ENCODE measurements at places on chromosomes 5 and 9.

DNA sequence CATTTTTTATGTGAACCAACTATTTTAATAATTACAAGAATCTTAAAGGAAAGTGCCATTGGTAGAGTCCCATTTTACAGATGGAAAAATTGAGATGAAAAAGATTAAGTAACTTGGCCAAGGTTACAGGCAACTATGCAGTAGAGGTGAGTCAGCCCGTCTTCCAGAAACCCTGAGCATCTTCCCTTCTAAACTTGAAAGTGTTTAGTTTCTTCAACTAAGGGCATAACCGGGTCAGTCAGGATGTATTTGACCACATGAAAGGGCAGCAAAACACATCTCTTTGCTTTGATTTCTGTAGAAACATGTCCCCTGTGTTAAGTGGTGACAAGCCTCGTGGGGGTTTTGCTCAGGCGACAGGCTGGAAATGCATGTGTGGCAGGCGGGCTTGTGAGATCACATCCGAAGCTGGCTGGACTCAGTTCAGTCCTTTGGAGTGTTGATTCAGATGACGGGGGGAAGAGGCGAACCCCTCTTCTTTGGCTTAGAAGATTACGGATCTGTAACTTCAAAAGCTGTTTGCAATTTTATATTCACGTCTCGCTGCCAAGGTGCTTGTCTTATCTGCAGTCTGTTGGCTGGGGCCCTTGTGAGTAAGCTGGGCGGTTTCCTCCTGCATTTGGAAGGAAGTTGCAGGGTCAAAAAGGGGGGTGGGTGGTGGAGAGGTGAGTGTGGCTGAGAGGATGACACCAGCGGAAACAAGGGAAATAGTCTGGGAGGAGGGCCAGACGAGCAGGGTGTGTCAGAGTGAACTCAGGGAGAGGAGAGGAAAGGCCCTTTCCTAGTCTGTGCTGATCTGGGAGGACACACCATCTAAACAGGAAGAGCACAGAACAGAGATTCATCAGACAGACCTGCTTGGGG, 78.9 kb upstream of the RPS23 start:
- peak; percentile 88 for DNase-seq

DNA sequence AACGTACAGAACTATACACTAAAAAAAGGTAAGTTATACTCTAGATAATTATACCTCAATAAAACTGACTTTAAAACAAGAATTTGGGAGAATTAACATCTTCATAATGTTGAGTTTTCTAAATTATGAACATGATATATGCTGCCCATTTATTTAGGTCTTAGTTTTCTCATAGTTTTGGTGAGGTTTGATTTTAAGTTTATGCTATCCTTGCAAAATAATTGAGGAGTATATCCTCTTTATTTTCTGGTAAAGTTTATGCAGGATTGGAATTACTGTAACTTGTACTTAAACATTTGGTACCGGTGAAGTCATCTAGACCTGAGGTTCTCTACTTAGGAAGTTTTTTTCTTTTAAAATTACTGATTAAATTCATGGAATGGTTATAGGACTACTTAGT, 38.9 kb upstream of the RNU6ATAC start:
- no peak for DNase-seq

DNA sequence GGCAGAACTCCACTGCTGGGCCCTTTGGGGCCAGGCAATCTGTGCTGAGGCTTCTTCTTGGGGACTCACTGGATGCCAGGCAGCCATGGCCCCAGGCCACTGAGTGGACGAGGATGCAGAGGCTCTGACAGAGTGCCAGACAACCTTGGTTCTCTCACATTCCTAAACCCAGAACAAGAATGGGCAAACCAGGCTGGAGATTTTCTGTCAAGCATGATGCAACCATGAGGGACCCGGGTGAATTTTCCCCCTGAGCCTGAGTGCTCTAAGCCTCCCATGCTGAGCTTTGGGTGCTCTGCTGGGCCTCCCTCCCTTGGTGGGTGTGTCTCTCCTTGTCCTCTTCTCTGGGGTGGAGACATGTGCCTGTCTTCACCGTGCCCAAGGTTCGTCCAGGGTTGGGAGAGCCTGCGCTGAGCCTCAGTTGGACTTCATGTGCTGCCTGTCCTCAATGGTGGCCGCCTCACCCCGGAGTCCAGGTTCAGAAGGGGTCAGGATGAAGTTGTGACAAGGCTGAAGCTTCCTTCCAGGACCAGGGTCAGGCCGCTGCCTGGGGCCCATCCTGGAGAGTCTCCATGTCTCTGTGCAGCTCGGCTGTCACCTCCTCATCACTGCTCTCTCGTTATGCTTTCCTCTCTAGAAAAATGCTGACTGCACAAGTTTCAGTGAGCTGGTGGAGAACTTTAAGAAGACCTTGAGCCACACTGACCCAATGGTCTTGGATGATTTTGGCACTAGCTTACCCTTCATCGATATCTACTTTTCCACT, 24.1 kb downstream of the PITX1 start:
- no peak for DNase-seq

GRCh38 chr9:3528451-3528850, 2.6 kb upstream of the RFX3 start:
- no peak for DNase-seq

- no peak for DNase-seq
Measured at GRCh38 chr5:177045631-177046030, 23.1 kb downstream of the ZNF346 start.

- no peak for DNase-seq
Measured at GRCh38 chr9:82882138-82882537, 180.8 kb downstream of the RASEF start.

- DNase-seq: no peak
Measured at GRCh38 chr9:113227436-113227835, 6.1 kb downstream of the SLC31A1 start.

- DNase-seq: no peak
Measured at GRCh38 chr5:125856949-125857348, 566.3 kb upstream of the GRAMD2B start.

GRCh38 chr5:79546782-79547428, 33.0 kb upstream of the HOMER1 start:
- no peak for DNase-seq

- no peak for DNase-seq
Measured at GRCh38 chr9:31597977-31598376, 786.5 kb upstream of the ACO1 start.

GRCh38 chr5:161745392-161745791, 59.9 kb downstream of the GABRA6 start:
- no peak for DNase-seq

DNA sequence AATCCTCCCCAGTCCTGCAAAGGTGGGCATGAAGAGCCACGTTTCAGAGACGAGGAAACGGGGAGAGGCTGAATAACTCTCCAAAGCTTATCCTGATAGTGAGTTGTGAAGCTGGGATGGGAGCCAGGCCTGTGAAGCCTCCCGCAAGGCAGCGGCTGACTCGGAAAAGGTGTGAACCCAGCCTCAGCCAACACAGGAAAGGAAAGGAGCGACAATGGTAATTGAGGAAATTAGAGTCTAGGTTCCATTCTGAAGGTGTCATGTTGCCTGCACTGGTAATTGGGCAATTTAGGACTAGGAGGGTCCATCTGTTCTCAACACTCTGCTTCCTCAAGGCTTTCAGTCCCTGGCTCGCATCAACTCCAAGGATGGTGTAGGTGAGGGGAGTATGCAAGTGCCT, 83.4 kb downstream of the LIFR start:
- no peak for DNase-seq

- peak; percentile 56 for DNase-seq
Measured at GRCh38 chr9:134139081-134139480, 3.2 kb downstream of the WDR5 start.

DNA sequence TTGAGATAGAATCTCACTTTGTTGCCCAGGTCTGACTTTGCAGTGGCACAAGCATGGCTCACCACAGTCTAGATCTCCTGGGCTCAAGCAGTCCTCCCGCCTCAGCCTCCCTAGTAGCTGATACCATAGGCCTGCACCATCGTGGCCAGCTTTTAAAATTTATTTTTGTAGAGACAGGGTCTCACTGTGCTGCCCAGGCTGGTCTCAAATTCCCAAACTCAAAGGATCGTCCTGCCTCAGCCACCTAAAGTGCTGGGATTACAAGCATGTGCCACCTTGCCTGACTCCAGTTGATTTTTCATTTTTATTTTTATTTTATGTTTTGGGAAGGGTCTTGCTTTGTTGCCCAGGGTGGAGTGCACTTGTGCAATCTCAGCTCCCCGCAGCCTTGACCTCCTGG, 41.7 kb upstream of the GLDC start:
- no peak for DNase-seq

GRCh38 chr5:61299261-61299681, 32.8 kb upstream of the ZSWIM6 start:
- DNase-seq: no peak

DNA sequence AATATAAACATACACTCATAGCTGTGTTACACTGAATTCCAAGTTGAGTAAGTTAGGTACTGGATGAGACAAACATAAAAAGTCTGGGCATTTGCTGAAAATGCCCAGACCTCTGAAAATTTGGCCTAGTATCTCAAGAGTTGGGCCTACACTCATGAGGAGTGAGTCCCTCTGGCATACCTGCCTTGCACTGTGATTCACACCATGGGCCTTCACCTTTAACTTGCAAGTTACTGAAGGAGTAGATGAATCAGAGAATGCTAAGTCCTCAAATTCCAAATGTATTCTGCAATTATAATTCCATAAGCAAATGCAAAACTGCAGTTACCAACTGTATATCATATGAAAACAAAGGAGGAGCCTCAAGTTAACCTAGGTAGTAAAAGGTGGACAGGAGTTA, 32.3 kb upstream of the C9orf40 start:
- DNase-seq: no peak

GRCh38 chr5:102080288-102080687, 215.8 kb downstream of the SLCO4C1 start:
- no peak for DNase-seq

GRCh38 chr5:27402828-27403227, 364.4 kb upstream of the CDH9 start:
- DNase-seq: no peak

- no peak for DNase-seq
Measured at GRCh38 chr9:135513351-135513846, 7.8 kb upstream of the LCN1 start.

DNA sequence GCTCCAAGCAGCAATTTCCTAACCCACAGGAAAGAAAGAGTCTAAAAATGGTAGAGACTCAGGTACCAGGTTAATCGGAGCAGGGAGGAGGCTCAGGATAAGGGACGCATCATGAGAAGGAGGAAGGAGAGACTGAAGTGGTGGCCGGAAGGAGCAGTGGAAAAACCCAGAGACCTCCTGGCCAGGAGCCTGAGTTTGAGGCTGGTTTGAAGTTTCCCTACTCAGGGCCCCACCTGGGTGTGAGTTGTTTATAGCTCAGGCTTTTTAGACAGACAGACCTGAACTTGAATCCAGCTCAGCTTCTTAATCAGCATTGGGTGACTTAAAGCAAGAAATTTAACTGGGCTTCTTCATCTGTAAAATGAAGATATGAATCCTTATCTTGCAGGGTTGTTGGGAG, 11.9 kb upstream of the AQP7 start:
- no peak for DNase-seq

- DNase-seq: peak; percentile 78
Measured at GRCh38 chr9:108297073-108297472, 558.7 kb downstream of the ACTL7B start.

GRCh38 chr5:72558383-72558782, 51.2 kb upstream of the ZNF366 start:
- DNase-seq: peak; percentile 64

DNA sequence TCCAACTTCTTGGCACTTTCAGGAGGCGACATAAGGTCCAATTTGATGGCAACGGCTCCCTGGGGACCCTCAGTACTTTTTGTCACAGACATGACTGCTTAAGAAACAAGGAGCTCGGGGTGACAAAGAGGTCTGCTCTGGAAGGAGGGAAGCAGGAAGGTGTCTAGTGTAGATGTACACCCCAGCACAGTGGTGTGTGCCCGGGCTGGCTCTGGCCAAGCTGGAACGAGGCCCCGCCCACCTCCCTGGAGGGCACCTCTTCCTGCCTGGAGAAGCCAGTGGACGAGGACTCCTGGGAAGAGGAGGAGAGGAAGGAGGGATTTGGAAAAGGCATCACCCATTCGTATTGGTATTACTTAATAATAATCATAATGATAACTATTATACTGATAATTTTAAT, at the start of gene SLC36A2:
Gene SLC36A2 (minus strand): TSS at position 191 of the 400 bp plus-strand sequence. CDS start 99 bp downstream, at position 92.
- peak; percentile 38 for DNase-seq

GRCh38 chr5:110460837-110461236, 265.6 kb downstream of the TMEM232 start:
- no peak for DNase-seq

GRCh38 chr5:1480217-1480616, 35.0 kb upstream of the SLC6A3 start:
- DNase-seq: peak; percentile 70

GRCh38 chr5:59608745-59609144, 284.8 kb downstream of the PDE4D start:
- no peak for DNase-seq

GRCh38 chr5:42879291-42879690, 67.6 kb upstream of the SELENOP start:
- DNase-seq: no peak

GRCh38 chr5:76342474-76342873, 60.6 kb upstream of the IQGAP2 start:
- no peak for DNase-seq

GRCh38 chr5:95043648-95044047, 241.2 kb downstream of the MCTP1 start:
- no peak for DNase-seq

DNA sequence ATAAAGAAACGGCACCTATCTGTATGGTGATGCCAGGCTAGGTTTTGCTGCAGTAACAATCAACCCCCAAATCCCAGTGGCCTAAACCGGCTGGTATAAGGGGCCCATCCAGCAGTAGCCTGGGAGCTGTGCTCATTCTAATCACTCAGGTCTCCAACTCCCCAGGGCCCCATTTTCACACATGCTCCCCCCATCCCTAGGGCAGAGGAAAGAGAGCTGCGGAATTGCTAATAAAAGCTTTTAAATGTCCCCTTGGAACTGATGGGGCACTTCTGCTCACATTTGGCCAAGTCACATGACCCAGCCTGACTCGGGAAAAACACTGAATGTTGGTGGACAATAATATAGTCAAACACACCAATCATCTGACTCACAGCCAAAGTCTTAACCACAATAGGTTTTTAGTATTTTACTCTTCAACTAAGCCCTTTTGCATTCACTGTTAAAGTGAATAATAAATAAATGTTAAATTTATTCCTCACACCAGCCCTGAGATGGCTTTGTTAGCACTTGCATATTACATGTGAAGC, 1.6 kb downstream of the FBLL1 start:
- no peak for DNase-seq

- DNase-seq: no peak
Measured at GRCh38 chr5:38799556-38800377, 46.0 kb upstream of the OSMR start.

- DNase-seq: peak; percentile 54
Measured at GRCh38 chr5:176870110-176870591, 29.0 kb downstream of the HK3 start.
